Neural progenitor cell (in vitro differentiated cells): ENCODE measurements at places on chromosomes 5 and 9. TPM values are rescaled to one million over a fixed set of nuclear protein-coding genes. Genes with fewer than 3 reads are reported as not detected.

PCAT7 gene
- 12.3 and 19.9 TPM in 2 replicates for total RNA-seq

SH2D3C gene
- 1.8 and 1.9 TPM in 2 replicates for total RNA-seq

GMCL2 gene
- not detected in 2 replicates for total RNA-seq

SHISAL2B gene
- 10.4 and 17.8 TPM in 2 replicates for total RNA-seq

HRH2 gene
- 0.19 TPM in 1 of 2 replicates, not detected in the other for total RNA-seq

GRCh38 chr5:68332556-68332955 is 117.0 kb downstream of the PIK3R1 start:
- DNase-seq = no peak

- no peak for DNase-seq
Observed at GRCh38 chr9:110996436-110997220, 41.6 kb downstream of the LPAR1 start.

DNA sequence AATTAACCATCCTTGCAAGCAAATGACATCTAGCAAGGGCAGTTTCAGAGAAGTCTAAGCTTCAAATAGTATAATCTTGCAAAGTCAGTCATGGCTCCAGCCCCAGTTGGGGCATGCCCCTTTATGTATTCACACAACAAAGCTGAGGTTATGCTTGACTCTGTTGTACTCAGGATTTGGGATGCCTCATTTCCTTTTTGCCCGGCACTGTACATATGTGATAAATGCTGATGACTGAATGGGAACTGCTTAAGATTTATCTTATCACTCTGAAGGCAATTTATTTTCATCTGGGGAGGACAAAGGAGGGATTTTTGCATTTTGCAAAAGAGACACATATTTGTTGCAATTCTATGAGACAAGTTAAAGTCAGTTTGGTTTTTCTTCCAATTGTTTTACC is 219.2 kb downstream of the TRPM3 start:
- DNase-seq = no peak

DNA sequence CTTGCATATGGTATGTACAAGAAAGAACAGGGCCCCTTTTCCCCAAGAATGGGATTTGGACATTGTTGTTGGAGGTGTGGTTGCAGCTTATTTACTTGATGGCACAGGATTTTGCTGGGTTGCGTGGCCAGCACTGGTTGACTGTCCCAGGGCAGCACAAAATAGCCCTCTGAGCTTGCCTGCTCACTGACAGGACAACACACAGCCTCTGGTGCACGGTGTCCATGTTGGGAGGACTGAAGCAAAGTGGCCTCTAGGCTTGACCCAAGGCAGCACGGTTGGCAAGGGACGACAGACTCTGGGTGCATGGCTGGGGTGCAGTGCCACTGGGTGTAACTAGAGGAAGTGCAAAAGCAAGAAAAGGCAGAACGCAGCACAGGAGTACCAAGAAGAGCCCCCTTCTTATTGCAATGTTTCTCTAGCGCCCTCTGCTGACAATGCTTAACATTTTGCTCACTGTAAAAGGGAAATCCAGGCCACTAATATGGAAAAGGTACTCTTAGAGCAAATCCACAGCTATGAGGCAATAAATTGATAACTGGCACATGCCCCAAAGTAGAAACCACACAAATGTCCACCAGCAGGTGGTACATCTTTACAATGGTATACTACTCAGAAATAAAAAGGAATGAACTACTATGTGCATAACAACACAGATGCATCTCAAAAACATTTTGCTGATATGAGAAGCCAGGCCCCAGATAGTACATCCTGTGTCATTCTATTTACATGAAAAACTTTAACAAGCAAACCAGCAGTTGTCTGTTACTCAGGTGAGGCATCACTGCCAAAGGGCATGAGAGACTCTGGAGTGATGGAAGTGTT is 47.4 kb upstream of the BARX1 start:
- DNase-seq = peak; percentile 83

DNA sequence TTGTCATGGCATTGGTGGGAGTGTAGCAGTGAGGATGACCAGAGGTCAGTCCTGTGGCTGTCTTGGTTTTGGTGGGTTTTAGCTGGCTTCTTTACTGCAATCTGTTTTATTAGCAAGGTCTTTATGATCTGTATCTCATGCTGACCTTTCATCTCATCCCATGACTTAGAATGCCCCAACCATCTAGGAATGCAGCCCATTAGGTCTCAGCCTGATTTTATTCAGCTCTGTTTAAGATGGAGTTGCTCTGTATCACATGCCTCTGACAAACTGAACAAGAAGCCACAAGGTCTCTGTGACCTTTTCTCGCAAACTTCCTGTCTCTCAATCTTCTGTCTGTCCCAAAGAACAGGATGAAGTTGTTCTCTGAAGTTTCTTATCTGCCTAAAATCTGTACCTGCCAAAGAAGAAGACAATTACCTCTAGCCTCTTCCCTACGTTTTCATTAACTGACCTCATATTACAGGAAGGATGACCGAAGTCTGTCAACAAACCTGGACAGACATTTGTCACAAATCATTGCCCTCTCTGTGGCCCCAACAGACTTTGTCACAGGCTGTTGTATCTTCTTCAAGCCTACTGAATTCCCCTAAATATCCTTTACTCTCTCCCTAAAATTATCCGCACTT is 284.2 kb upstream of the SEMA6A start:
- no peak for DNase-seq

- no peak for DNase-seq
Observed at GRCh38 chr5:15983392-15983791, 196.2 kb downstream of the MARCHF11 start.

- DNase-seq = peak; percentile 46
Observed at GRCh38 chr9:136784249-136784996, 6.7 kb upstream of the TMEM141 start.
